ENCODE measurements at places on chromosomes 2 and 18.

DNA sequence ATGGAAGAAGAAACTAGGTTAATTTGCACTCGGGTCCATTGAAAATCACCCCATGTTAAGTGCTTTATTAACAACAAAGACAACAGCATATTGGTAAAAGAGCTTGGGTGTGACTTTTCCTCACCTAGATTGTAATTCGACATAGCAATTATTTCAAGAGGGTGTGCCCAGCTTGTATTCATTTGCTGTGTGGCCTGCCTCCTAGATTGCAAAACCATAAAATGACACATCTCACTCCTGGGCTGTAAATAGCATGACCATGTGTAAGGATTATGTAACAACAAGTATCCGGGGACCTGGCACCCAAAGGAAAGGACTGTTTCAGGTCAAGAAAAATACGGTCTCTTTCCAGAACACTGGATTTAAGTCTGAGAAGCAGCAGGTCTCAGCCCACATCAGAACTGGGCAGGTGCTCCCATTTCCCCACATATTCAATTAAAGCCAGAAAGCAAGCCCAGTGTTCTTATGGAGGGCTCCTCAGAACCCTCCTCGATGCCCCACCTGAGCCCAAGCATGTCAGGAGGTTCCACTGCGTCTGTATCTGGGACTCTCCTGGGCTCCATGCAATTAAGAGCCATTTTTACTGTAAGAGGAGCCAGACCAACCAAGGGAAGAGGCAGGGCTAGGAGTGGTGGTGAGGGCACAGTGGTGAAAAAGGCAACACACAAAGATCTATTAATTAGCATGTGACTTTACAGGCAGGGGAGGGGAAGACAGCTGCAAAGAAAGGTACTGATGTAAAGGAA, 39.2 kb downstream of the MREG start:
- DNase-seq: no peak

- DNase-seq: no peak
These were observed 68.7 kb downstream of the MYL12B start for GRCh38 chr18:3330622-3331021.

DNA sequence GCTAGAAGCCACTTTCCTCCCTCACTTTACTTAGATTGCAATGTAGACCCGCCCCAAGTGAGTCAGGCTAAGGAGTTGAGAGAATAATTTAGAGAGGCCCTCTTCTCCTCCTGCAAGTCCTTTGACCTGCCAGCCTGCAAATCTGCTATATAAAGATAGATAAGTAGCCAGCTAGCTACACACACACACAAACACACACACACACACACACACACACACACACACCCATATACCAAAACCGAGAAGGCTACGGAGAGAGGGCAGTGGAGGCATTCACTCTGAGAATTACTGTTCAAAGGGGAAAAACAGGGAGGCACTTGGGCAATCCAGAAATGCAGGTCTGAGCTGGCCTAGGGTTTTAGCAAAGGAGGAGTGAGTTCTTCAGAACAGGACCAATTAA, 23.0 kb upstream of the SMAD7 start:
- no peak for DNase-seq

DNA sequence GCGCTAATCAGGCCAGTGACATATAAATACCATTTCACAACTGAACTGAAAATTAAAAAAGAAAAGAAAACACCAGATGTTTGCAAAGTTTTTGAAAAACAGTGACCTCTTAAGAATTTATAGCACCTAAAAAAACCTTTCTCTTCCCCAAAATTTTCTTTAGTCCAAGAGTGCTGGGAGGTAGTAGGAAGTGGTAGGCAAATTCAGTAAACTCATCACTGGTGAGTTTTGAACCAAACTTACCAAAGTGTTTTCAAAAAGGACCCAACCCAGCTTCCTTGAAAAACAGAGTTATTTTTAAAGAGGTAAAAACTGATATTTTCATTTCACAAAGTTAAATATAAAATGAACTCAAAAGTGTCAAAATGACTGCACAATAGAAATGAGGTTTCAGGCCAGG, 90.4 kb downstream of the TMEM247 start:
- DNase-seq: no peak

DNA sequence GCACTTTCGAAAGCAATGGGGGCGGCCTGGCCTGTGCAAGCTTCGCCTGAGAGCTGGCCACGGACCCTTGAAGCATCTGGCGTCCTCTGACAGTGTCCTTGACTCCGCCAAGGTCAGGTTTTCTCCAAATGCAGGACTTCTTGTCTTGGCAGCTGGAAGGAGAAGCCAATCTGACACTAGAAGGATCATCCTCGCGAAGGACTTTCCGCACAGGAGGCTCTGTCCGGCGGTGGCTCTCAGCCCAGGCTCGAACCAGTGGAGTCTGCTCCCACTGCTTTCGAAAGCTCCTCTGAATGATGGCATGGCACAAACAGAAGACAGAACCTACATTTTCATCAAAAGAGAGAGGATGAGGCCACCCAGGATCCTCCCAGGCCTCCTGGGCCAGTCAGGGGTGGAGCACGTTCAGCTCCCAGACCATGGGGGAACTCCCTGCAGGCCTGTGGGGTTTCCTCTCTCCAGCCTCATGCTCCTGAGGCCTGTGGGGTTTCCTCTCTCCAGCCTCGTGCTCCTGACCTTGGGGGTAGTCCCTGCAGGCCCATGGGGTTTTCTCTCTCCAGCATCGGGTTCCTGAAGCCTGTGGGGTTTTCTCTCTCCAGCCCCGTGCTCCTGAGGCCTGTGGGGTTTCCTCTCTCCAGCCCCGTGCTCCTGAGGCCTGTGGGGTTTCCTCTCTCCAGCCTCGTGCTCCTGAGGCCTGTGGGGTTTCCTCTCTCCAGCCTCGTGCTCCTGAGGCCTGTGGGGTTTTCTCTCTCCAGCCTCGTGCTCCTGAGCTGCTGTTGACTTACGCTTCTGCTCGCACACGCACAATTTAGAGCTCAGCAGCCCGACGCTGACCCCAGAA, 396.5 kb upstream of the SALL3 start:
- DNase-seq: no peak

GRCh38 chr2:133526530-133527300, 41.5 kb downstream of the NCKAP5 start:
- DNase-seq: no peak

Data from adrenal gland (tissue), 19 donors.